ENCODE measurements at places on chromosomes 6 and 20. TPM values are rescaled to one million over a fixed set of nuclear protein-coding genes. Genes with fewer than 3 reads are reported as not detected.

Gene CEBPB
- 257 TPM for total RNA-seq

Gene NCOA7
- 11.1 TPM for total RNA-seq

Gene NR2E1
- total RNA-seq = not detected

Gene TFAP2D
- total RNA-seq = not detected

Gene PROKR2
- not detected for total RNA-seq

Gene CDSN
- total RNA-seq = not detected

Gene SRSF12
- 2.4 TPM for total RNA-seq

Gene SLC26A8
- not detected for total RNA-seq

Gene RNF182
- 5.1 TPM for total RNA-seq

Gene HRH3
- total RNA-seq = not detected

Gene COL11A2
- 0.75 TPM for total RNA-seq

Gene GPR6
- total RNA-seq = not detected

Gene ULBP1
- 0.94 TPM for total RNA-seq

Gene B3GAT2
- total RNA-seq = not detected

Gene TBX18
- 16.0 TPM for total RNA-seq

Gene RPL7L1
- total RNA-seq = 67.7 TPM

Gene GRM1
- 0.02 TPM for total RNA-seq

Gene C6orf141
- 11.5 TPM for total RNA-seq

Gene TPD52L1
- 56.8 TPM for total RNA-seq

Gene SLC22A1
- total RNA-seq = 1.7 TPM

Gene SULF2
- total RNA-seq = 22.8 TPM

Gene RAE1
- 61.4 TPM for total RNA-seq

Gene CCM2L
- total RNA-seq = 0.45 TPM

Gene THBD
- total RNA-seq = 49.5 TPM

Gene TFEB
- total RNA-seq = 6.8 TPM

Gene HLA-DPA1
- total RNA-seq = not detected
